ENCODE measurements at places on chromosomes 11 and 22. TPM values are rescaled to one million over a fixed set of nuclear protein-coding genes. Genes with fewer than 3 reads are reported as not detected.

MYOD1 gene
- not detected for total RNA-seq

POLR2F gene
- total RNA-seq, result 163 TPM

DCHS1 gene
- total RNA-seq, result 0.28 TPM

ZP1 gene
- not detected for total RNA-seq

DEPDC5 gene
- total RNA-seq, result 27.4 TPM

OR52H1 gene
- not detected for total RNA-seq

MED17 gene
- total RNA-seq, result 54.9 TPM

GRCh38 chr11:70272009-70272408, 1.5 kb downstream of the PPFIA1 start:
- DNase-seq, result no peak

- no peak for DNase-seq
These were observed 41.5 kb upstream of the TP53I11 start for GRCh38 chr11:44992181-44992582.

DNA sequence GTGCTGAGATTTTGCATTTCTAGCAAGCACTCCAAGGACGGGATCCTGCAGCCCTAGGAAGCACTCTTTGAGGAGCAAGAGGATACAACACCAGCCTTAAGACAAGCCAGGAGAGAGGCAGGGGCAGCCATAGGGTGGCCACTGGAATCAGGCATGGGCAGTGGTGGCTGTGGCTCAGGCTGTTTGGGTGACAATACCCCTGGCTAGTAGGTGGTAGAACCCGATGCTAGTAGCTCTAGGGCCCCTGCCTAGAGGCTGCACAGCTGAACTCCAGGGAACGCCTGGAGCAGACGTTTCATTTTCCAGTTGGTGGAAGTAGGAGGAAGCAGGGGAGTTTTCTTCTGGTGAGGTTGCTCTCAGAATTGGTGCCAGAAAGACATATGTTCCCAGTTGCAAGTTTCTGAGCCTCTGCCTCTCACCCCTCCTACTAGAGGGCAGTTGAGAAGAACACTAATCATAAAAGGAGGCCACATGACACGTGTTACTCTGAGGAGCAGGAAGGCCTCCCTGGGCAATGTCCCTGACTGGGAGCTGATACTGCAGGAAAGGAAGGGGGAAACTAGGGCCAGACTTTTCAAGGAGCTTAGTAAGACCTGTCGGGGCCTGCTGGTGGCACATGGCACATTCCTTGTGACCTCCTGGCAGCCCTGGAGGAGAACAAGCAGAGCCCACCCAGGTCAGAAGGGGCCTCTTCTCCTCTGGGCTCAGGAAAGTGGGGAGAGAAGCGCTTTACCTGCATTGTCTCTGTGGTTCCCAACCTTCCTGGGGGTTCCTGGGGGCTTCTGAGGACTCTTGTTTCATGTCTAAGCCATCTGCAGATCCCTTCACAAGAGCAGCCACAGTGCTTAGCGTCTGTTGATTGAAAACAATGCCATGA, 56.6 kb upstream of the DRD2 start:
- DNase-seq, result no peak

DNA sequence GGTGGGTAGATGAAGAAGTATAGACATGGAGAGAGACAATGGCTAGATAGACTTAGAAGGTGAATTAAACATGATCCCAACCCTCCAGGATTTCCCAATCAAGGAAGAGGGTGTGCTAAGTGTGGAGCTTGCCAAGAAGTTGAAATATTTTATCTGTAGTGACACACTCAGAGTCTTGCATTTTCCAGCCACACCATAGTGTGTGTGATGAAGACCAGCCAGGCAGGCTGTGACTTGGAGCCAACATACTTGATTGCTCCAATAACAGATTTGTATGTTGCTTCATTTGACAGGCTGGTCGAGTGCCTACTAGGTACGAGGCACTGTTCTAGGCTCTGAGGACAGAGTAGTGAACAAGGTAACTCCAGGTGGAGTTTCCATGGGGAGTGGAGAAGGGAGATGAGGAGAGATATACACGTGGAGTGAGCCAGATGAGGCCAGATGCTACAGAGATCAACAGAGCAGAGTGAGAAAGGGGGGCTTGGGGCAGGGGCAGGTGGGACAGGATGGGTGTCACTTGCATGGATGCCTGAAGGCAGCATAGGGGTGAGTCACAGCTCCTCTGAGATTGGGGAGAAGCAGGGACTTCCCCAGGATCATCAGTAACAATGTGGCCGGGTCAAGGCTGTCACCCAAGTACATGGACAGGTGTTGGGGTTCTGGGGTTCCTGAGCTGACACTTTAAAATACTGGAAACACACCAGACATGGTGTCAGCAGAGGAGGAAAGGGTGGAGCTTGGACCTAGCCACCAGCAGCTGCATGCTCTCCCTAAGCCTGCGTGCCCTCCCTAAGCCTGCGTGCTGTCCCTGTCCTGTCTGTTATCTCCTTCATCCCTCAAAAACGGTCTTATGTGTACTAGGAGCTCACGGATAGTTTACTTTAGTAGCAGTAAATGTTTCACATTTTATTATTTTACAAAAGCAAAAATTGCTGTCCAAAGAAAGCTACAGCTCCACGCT, 23.6 kb downstream of the PDGFB start:
- no peak for DNase-seq

GRCh38 chr11:7467652-7468051, 17.7 kb upstream of the OLFML1 start:
- DNase-seq, result no peak

GRCh38 chr11:1502168-1502953, 15.8 kb upstream of the MOB2 start:
- no peak for DNase-seq

- DNase-seq, result no peak
These were observed 19.9 kb downstream of the TRIOBP start for GRCh38 chr22:37716708-37717107.

- no peak for DNase-seq
These were observed 40.5 kb downstream of the NCAM1 start for GRCh38 chr11:113001709-113002108.
